ENCODE measurements at places on chromosomes 2 and 18. TPM values are rescaled to one million over a fixed set of nuclear protein-coding genes. Genes with fewer than 3 reads are reported as not detected.

- no peak for DNase-seq
- H3K36me3 ChIP-seq = no peaks in the 10 kb centered on the region
- H3K4me3 ChIP-seq = no peak overlapping the region
- H3K4me1 ChIP-seq = peaks cover 8% of the 10 kb centered on the region
These were observed 514.8 kb upstream of the HNMT start for GRCh38 chr2:137449454-137449853.

DNA sequence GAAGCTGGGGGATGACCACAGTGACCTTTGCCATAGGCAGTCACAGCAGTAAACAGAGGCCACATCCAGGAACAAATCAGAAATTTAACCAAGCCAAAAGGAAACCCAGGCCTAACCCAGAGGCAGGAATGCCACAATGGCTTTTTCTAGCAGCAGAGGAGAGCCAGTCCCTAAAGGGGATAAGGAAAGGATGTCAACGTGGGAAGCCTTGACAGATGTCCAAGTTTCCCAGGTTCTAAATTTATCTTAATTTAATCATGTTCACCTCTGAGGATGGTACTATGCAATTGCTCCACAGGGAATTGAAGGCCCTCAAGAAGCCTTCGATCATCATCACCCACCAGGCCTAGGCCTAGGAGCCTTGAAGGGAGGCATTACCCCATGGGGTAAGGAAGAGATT, 374.7 kb downstream of the TNS1 start:
- H3K27me3 ChIP-seq = peaks cover 13% of the 10 kb centered on the region
- H3K27ac ChIP-seq = no peak overlapping the region
- no peak for DNase-seq
- peaks cover 11% of the 10 kb centered on the region for H3K4me1 ChIP-seq
- no peak overlapping the region for H3K4me3 ChIP-seq
- H3K36me3 ChIP-seq = no peaks in the 10 kb centered on the region

ABCG5 gene
- total RNA-seq = not detected

- no peak overlapping the region for H3K27ac ChIP-seq
- H3K27me3 ChIP-seq = peaks cover 19% of the 10 kb centered on the region
- H3K36me3 ChIP-seq = no peaks in the 10 kb centered on the region
- no peaks in the 10 kb centered on the region for H3K4me1 ChIP-seq
- H3K4me3 ChIP-seq = no peak overlapping the region
- no peak for DNase-seq
These were observed 25.6 kb upstream of the LDLRAD4 start for GRCh38 chr18:13192970-13193369.

EDAR gene
- not detected for total RNA-seq

GRCh38 chr2:113078350-113078839, 10.6 kb downstream of the IL1F10 start:
- H3K36me3 ChIP-seq = no peaks in the 10 kb centered on the region
- H3K27me3 ChIP-seq = peaks cover 29% of the 10 kb centered on the region
- H3K4me1 ChIP-seq = peaks cover 14% of the 10 kb centered on the region
- H3K4me3 ChIP-seq = no peak overlapping the region

DNA sequence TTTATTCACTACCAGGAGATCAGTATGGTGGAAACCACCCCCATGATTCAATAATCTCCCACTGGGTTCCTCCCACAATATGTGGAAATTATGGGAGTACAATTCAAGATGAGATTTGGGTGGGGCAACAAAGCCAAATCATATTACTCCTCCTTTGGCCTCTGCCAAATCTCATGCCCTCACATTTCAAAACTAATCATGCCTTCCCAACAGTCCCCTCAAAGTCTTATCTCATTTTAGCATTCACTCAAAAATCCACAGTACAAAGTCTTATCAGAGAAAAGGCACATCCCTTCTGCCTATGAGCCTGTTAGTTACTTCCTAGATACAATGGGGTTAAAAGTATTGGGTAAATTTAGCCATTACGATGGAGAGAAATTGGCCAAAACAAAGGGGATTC, 989.5 kb upstream of the CNTNAP5 start:
- H3K4me1 ChIP-seq = no peaks in the 10 kb centered on the region
- no peaks in the 10 kb centered on the region for H3K36me3 ChIP-seq
- H3K27me3 ChIP-seq = no peaks in the 10 kb centered on the region

HOXD10 gene
- 14.5 TPM for total RNA-seq

- H3K4me1 ChIP-seq = no peaks in the 10 kb centered on the region
- no peak overlapping the region for H3K4me3 ChIP-seq
- DNase-seq = no peak
These were observed 113.6 kb downstream of the MEP1B start for GRCh38 chr18:32303400-32303799.

GRCh38 chr2:216690853-216691741, 4.3 kb downstream of the IGFBP5 start:
- H3K4me1 ChIP-seq = peaks cover 55% of the 10 kb centered on the region
- DNase-seq = peak; percentile 60
- H3K27ac ChIP-seq = peak overlapping the region; percentile 82

SCG2 gene
- 1.5 TPM for total RNA-seq

DNA sequence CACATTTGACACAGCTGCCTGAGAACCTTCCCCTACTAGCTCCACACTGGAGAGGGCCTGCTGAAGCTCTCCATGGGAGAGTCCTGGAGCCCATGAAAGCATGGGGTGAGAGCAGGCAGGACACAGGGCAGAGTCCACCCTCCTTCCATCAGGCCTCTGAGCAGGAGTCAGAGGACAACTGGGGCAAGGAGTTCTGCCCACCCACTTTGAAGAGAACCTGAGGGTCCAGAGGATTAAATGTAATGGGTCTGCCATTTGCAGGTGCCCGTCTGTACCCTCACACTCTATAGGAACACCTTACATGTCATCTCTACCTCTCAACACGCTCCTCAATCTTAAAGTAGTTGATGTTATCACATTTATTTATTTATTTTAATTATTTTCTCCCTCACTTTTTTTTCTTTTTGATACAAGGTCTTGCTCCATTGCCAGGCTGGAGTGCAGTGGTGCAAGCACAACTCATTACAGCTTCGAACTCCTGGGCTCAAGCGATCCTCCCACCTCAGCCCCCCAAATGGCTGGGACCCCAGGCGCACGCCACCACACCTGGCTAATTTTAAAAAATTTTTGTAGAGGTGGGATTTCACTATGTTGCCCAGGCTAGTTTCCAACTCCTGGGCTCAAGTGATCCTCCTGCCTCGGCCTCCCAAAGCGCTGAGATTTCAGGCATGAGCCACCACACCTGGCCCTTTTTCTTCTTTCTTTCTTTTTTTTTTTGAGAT, 10.2 kb downstream of the ADRA2B start:
- DNase-seq = no peak
- peaks cover 10% of the 10 kb centered on the region for H3K36me3 ChIP-seq
- H3K4me1 ChIP-seq = peaks cover 11% of the 10 kb centered on the region
- peaks cover 23% of the 10 kb centered on the region for H3K27me3 ChIP-seq
- no peak overlapping the region for H3K4me3 ChIP-seq

DNA sequence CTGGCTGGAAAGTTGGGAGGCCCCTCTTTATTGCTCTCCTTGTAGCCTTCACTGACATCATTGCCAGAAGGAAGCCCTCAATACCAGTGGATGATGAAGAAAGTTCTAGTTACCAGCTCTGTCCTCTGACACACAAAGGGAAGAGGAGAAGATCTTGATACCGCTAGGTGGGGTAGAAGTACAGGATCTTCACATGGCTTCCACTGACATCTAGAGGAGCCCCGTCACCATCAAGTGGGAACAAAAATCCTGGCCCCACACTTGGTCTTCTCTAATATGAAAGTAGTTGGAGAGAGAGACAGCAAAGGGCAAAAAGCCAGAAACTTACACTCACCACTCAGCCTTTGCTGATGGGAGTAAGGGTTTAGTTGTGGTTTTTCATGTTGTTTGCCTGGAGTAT, 12.4 kb downstream of the XIRP2 start:
- no peak overlapping the region for H3K27ac ChIP-seq
- no peak for DNase-seq
- no peaks in the 10 kb centered on the region for H3K27me3 ChIP-seq
- no peaks in the 10 kb centered on the region for H3K4me1 ChIP-seq
- H3K36me3 ChIP-seq = no peaks in the 10 kb centered on the region
- no peak overlapping the region for H3K4me3 ChIP-seq

SCN9A gene
- total RNA-seq = 67.4 TPM

CAB39 gene
- total RNA-seq = 50.0 TPM

LOXL3 gene
- total RNA-seq = 57.1 TPM

DNA sequence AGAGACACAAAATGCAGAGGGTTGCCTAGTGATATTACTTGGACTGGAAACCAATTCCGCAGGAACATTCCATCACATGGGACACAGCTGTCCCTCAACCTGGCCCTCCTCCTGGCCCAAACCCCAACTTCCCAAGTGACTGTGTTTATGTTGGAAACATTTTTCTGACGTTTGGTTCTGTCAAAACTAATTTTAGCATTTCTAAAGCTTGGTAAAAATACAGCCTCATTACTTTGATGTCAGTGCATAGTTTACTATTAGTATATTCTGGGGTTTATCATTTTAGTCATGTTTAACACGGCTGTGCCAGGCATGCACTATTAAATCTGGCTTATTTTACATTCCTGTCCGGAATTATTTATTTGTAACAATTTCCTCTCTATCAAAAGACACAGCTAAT, 69.9 kb downstream of the GLI2 start:
- no peak overlapping the region for H3K27ac ChIP-seq
- H3K4me1 ChIP-seq = peaks cover 44% of the 10 kb centered on the region
- no peak for DNase-seq
- no peak overlapping the region for H3K4me3 ChIP-seq

- peaks cover 45% of the 10 kb centered on the region for H3K4me1 ChIP-seq
- H3K36me3 ChIP-seq = no peaks in the 10 kb centered on the region
- H3K27me3 ChIP-seq = no peaks in the 10 kb centered on the region
- peak overlapping the region; percentile 38 for H3K4me3 ChIP-seq
- peak; percentile 76 for DNase-seq
- H3K27ac ChIP-seq = peak overlapping the region; percentile 32
These were observed 15.2 kb upstream of the PLEKHM3 start for GRCh38 chr2:208040199-208041171.

DNA sequence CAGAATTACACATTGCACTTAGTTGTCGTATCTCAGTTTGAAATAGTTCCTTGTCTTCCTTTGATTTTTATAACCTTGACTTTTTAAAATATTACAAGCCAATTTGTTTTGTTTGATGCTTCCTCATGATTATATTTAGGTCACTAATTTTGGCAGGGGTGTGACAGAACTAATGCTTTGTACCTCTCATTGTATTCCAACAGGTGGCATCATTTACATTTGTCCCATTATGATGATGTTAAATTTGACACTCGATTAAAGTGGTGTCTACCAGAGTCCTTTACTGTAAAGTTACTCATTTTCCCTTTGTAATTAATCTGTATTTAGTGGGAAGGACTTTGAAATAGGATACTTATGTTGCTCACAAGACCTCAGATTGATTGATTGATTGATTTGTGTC, 21.5 kb upstream of the MFSD2B start:
- H3K4me1 ChIP-seq = peaks cover 6% of the 10 kb centered on the region
- peaks cover 3% of the 10 kb centered on the region for H3K36me3 ChIP-seq
- DNase-seq = peak; percentile 21
- H3K27me3 ChIP-seq = no peaks in the 10 kb centered on the region
- H3K27ac ChIP-seq = no peak overlapping the region

GRCh38 chr2:85661139-85661858, 6.7 kb downstream of the SFTPB start:
- H3K36me3 ChIP-seq = peaks cover 12% of the 10 kb centered on the region
- no peak for DNase-seq
- peaks cover 2% of the 10 kb centered on the region for H3K27me3 ChIP-seq
- H3K4me3 ChIP-seq = no peak overlapping the region
- H3K27ac ChIP-seq = no peak overlapping the region

DNA sequence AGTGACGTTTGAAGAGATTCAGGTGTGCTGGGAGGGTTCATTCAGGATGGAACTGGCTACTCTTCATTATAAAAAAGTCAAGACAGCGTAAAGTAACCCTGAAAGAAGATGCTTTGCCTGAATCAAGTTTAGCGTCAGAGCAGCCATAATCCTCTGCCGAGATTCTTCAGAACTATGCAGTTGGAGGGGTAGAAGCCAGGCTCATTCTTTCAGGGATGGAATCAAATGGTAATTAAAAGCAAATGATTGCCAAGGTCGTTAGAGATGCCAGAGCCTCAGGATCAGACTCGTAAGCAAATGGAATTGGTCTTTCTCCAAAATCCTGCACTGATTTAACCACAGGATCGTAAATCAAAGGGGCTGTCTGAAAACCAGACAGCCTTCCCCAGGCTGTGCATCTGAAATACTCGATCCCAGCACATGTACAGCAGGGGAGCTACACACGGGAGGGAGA, 21.9 kb downstream of the APCDD1 start:
- H3K36me3 ChIP-seq = no peaks in the 10 kb centered on the region
- no peak overlapping the region for H3K27ac ChIP-seq

NDC80 gene
- 10.0 TPM for total RNA-seq

- H3K4me3 ChIP-seq = no peak overlapping the region
- no peak for DNase-seq
- peaks cover 10% of the 10 kb centered on the region for H3K4me1 ChIP-seq
- H3K27ac ChIP-seq = no peak overlapping the region
- no peaks in the 10 kb centered on the region for H3K36me3 ChIP-seq
- H3K27me3 ChIP-seq = peaks cover 6% of the 10 kb centered on the region
These were observed 67.6 kb upstream of the ERBB4 start for GRCh38 chr2:212606232-212606631.

ARHGEF4 gene
- total RNA-seq = 0.94 TPM

GRCh38 chr18:9735238-9735637, 27.1 kb downstream of the RAB31 start:
- H3K36me3 ChIP-seq = peaks cover 16% of the 10 kb centered on the region
- H3K27me3 ChIP-seq = peaks cover 7% of the 10 kb centered on the region
- H3K27ac ChIP-seq = no peak overlapping the region
- H3K4me3 ChIP-seq = no peak overlapping the region
- no peak for DNase-seq

DNA sequence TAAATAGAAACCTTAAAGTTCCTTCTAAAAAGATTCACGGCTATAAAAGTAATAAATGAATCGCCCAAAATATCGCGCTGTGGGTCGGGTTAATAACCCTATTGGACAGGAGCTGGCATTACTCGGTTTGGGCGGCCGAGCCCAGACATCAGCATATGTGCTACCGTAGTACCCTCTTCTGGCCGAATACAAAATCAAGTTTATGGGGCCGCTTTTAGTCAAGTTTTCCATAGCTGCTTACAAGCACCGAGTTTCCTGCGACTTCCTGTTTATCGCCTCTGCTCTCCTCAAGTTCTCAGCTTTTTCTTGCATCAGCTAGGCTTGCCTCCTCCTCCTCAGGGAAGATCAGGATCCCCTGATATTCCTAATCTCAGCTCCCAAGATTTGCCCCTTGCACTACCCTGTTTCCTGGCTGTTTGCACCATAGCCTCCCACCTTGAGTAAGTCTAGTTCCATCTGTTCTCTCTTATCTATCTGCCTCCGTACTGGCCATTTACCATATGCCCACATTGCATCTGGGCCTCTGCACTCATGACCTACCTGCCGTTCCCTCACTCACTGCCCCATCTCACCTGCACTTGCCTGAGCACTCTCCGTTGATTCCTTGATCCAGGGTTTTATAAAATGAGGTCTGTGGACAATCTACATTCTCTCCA, 56.1 kb downstream of the SLC35F5 start:
- H3K4me3 ChIP-seq = no peak overlapping the region
- H3K4me1 ChIP-seq = peaks cover 9% of the 10 kb centered on the region
- peaks cover 16% of the 10 kb centered on the region for H3K36me3 ChIP-seq
- DNase-seq = no peak

- peaks cover 18% of the 10 kb centered on the region for H3K4me1 ChIP-seq
- no peak overlapping the region for H3K27ac ChIP-seq
- H3K4me3 ChIP-seq = peak overlapping the region; percentile 17
- H3K36me3 ChIP-seq = no peaks in the 10 kb centered on the region
- DNase-seq = peak; percentile 46
- peaks cover 5% of the 10 kb centered on the region for H3K27me3 ChIP-seq
These were observed 34.9 kb downstream of the G6PC2 start for GRCh38 chr2:168935810-168936581.

Measured in HFFc6 (cell line).